ENCODE measurements at places on chromosomes 1 and 21.

- ATAC-seq = peak; percentile 36
Measured at GRCh38 chr1:160874935-160875334, 10.0 kb downstream of the ITLN1 start.

GRCh38 chr1:203197625-203198024 is 11.1 kb upstream of the CHI3L1 start:
- ATAC-seq = no peak

- ATAC-seq = no peak
Measured at GRCh38 chr1:31302709-31303441, 6.0 kb downstream of the ZCCHC17 start.

- no peak for ATAC-seq
Measured at GRCh38 chr1:920010-920409, 3.7 kb upstream of the SAMD11 start.

- no peak for ATAC-seq
Measured at GRCh38 chr1:204413170-204413535, 1.5 kb upstream of the PPP1R15B start.
